BJ (cell line): ENCODE measurements at places on chromosomes 6 and 20. TPM values are rescaled to one million over a fixed set of nuclear protein-coding genes. Genes with fewer than 3 reads are reported as not detected.

DNA sequence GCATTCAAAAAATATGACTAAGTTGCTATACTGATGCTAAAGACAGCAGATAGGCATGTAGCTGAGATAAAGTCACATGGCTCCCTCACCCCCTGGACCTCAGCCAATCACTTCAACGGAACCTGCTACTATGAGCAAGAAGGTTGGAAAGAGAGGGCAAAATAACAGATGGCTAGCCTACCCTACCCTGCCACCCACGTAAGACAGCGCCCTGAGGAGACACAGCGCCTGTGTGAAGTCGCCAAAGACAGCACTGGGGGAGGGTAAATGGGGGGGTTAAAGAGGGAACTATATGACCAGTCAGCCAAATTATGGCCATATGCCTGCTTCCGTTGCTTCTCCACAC, 163.2 kb downstream of the RALGAPA2 start:
- no peak for DNase-seq

C6orf58 gene
- polyA plus RNA-seq = 0.06 TPM in 1 of 2 replicates, not detected in the other

DNA sequence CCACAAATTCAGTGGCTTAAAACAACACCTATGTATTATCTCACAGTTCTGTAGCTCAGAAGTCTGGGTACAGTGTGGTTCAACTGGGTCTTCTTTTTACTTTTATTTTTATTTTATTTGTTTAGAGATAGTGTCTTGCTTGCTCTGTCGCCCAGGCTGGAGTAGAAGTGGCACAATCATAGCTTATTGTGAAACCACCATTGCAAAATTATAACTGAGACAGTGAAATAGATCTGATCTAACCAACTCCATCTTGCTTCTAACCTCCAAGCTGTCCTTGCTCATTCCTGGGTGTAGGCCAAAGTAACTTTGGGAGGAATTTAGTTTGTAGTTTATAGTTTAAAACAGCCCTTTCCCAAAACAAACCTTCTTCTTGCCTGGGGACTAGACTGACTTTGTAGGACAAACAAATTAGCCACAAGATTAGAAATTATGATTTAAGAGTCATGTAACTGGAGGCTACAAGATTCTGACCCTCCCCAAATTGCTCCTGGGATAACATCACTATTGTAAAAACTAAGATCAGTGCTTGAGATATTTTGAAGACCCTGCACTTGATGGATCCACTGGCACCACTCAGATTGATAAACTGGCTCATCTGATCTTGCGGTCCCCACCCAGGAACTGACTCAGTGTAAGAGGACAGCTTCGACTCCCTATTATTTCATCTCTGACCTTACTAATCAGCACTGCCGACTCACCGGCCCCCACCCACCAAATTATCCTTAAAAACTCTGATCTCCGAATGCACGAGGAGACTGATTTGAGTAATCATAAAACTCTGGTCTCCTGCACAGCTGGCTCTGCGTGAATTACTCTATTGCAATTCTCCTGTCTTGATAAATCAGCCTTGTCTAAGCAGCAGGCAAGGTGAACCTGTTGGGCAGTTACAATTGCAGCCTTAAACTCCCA, 193.4 kb upstream of the CDYL start:
- DNase-seq = peak; percentile 59

- no peak for DNase-seq
Measured at GRCh38 chr6:70415247-70415646, 1.9 kb downstream of the FAM135A start.

GRCh38 chr6:74651948-74652842, 553.7 kb downstream of the COL12A1 start:
- no peak for DNase-seq

THBD gene
- 0.04 TPM in 2 replicates for polyA plus RNA-seq

GRCh38 chr6:46888031-46888430, 33.7 kb downstream of the ADGRF5 start:
- no peak for DNase-seq

DNAH8 gene
- not detected in 2 replicates for polyA plus RNA-seq

DNA sequence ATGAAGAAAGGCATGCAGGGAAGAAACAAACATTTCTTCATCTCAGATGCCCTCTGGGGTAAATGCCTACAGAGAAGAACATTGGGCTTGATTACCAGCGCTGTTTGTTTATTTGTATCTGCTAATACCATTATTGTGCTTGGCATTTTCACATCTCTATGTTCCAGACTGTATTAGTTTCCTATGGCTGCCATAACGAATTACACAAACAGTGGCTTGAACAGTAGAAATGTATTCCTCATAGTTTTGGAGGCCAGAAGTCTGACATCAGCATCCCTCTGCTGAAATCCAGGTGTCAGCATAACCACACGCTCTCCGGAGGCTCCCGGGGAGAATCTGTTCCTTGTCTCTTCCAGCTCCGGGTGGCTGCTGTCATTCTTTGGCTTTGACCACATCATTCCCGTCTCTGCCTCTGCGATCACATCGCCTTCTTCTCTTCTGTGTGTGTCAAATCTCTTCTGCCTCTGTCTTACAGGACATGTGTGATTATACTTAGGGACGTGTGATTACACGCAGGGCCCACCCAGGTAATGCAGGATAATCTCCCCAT, 241.6 kb upstream of the SUPT3H start:
- DNase-seq = no peak

DNA sequence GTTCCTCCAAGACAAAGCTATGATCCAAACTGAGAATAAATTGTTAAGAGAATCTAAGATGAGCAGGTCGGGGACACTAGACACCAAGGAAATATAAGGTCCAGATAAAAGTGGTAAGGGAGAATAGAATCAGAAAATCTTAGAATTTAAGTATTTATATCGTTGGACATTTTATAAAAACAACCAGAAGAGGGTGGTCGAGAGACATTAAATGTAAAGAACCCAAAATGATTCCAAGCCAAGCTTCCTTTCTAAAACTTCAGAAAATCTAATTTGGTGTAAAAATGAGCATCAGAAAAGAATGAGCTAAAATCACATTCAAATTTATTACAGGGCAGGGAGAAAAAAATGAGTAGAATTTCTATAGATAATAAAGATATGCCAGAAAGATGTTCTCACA, 97.8 kb upstream of the OGFRL1 start:
- DNase-seq = no peak

TMEM242 gene
- 4.4 and 6.2 TPM in 2 replicates for polyA plus RNA-seq

GRCh38 chr6:15255909-15256395, 10.1 kb downstream of the JARID2 start:
- DNase-seq = no peak

- DNase-seq = no peak
Measured at GRCh38 chr6:74366634-74367033, 670.6 kb downstream of the CD109 start.

DNA sequence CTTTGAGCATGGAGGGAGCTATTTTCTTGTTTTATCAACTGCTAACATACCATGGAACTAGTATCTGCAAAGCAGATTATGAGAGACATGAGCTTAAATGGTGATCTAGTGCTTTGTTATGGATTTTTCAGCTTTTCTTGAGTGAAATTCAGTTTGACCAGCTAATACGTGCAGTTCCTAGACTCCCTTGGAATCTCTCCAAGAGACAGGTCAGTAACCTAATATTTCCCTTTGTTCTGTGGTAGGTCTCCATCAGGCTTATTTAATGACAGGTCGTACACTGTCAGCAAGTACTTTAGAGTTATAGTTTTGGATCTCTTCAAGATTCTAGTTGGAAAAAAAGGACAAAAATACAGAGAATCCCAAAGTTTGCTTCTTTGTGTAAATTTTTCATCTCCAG, 43.9 kb downstream of the HDAC2 start:
- no peak for DNase-seq

AVP gene
- polyA plus RNA-seq = not detected in 2 replicates

DNA sequence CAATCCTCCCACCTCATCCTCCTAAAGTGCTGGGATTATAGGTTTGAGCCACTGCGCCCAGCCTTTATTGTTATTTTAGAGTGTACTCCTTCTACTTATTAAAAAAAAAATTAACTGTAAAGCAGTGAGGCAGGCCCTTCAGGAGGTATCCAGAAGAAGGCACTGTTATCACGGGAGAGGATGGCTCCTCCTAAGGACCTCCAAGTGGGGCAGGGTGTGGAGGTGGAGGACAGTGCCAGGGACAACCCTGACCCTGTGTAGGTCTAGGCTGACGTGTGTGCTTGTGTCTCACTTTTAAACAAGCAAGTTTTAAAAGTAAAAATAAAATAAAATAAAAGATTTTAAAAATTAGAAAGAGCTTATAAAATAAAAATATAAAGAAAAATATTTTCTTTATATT, 23.7 kb upstream of the TAF4 start:
- no peak for DNase-seq

TAAR1 gene
- not detected in 2 replicates for polyA plus RNA-seq

DNA sequence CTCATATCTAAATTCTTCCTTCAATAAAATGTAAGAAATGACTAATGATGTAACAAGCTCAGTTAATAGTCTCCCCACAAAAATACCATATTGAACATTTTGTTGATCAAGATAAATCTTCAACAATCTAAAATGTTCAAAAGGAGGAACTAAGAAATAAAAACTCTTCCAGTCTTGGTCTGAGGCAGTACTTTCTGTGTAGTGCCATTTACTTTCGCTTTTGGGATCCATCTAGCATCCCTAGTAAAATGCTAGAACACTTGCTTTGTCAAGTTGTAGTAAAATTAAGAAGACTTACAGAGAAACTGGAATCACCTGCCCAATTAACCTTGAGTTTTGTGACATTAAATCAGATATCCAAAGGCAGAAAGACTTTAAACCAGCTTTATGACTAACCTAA, 246.4 kb downstream of the KHDRBS2 start:
- DNase-seq = no peak

MAP3K7 gene
- polyA plus RNA-seq = 23.1 and 35.7 TPM in 2 replicates

GRCh38 chr20:60024801-60025200, 66.6 kb downstream of the CDH26 start:
- DNase-seq = no peak

- DNase-seq = no peak
Measured at GRCh38 chr20:3461911-3462677, 8.7 kb upstream of the ATRN start.

TRIM40 gene
- polyA plus RNA-seq = not detected in 2 replicates

GRCh38 chr20:50472693-50473664, 37.2 kb upstream of the PTPN1 start:
- no peak for DNase-seq
